ENCODE measurements at places on chromosomes 1 and 21.

GRCh38 chr1:197776351-197777105, 1.2 kb upstream of the DENND1B start:
- peak; percentile 33 for DNase-seq

GRCh38 chr21:17866590-17866989, 47.4 kb upstream of the C21orf91 start:
- DNase-seq, result peak; percentile 2

DNA sequence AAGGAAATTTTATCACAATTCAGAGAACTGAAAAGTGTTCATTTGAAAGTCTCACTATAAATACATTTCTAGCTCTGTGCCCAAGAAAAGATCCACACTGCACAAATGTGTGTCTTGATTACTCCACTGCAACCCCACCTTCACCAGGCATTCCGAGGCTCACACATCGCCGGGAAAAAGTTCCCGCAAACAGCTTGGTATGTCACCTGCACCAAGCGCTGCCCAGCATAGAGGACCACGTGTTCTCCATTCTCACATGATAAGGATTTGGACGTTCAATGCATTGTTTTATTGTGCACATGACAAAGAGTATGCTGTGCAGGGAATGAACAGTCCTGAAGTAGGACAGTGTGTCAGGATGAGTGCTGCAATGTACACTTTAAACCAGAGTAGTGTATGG, 70.1 kb downstream of the ERG start:
- DNase-seq, result no peak

DNA sequence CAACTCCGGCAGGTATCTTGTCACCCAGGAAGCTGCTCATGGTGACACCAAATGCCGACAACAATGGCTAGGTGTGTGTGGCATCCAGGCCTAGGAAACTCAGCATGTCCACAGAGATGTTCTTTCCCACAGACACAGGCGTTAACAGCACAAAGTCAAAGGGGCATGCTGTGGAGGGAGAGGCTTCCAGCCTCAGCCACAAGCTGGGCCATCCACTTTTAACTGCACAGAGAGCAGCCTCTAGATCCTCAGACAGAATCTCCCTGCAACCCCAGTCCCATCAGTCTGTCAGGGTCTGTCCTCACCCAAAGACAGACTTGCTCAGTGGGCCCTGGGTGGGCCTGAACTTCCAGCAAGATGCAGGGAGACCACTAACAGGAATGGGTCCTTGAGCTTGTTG, 58.5 kb upstream of the BCAR3 start:
- DNase-seq, result no peak

- DNase-seq, result peak; percentile 70
These were observed 35.7 kb upstream of the CNN3 start for GRCh38 chr1:94962409-94963265.

GRCh38 chr1:101167891-101168290, 68.9 kb upstream of the S1PR1 start:
- DNase-seq, result no peak

DNA sequence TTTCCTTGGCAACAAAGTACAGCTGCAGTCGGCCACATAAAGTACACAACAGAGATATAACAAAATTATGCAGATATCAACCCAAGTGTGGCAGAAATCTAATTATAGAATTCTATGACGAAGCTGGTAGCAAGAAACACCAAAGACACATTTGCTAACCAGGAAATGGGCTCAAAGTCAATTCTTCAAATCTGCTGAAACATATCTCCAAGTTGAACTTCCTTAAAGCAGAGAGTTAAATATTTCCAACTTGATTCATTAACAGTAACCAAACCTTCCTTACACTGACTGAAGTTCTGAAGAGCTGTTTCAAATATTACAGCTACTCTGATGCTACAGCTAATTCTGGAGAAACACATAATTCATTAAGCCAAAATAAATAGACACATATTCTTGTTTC, 67.6 kb upstream of the SDC3 start:
- peak; percentile 85 for DNase-seq

- no peak for DNase-seq
These were observed 92.5 kb downstream of the SCMH1 start for GRCh38 chr1:41149570-41149969.

GRCh38 chr1:185438936-185439335, 121.9 kb upstream of the IVNS1ABP start:
- DNase-seq, result no peak

- no peak for DNase-seq
These were observed 64.3 kb upstream of the MORC3 start for GRCh38 chr21:36255663-36256062.

GRCh38 chr1:7327849-7328248, 443.2 kb upstream of the VAMP3 start:
- DNase-seq, result no peak

DNA sequence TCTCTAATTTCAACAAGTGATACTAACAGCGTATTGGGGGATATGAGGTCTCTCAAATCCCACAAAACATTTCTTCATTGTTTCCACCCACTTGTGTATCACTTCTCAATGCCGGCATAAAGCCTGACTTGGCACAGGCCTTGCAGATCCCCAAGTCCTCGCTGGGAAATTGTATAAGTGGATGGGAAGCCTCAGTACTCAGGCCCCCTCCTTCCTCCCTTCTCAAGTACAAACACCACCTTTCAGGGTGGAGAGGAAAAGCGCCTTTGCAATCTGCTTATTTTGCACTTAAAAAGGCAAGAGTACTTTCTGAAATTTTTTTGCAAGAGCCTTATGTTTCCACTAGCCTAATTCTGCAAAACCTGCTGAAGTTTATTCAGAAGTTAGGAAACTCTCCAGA, 25.8 kb upstream of the KLHDC8A start:
- no peak for DNase-seq

DNA sequence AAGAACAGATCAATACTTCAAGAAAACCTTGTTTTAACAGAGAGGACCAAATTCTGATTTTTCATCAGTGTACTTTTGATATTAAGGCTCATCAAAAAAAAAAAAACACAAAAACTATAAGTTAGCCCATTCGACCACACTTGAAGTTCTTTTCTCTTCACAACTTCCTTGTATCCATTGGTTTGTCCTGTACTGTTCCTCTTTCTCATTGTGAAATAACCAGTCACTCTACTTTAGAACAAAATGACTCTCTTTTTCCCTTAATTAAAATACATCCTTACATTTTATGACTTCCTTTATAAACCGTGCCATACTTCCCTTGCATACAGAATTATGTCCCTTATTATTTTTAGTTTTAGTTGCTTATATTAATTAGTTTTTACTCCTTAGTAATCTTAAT, 8.4 kb downstream of the QSOX1 start:
- DNase-seq, result no peak

DNA sequence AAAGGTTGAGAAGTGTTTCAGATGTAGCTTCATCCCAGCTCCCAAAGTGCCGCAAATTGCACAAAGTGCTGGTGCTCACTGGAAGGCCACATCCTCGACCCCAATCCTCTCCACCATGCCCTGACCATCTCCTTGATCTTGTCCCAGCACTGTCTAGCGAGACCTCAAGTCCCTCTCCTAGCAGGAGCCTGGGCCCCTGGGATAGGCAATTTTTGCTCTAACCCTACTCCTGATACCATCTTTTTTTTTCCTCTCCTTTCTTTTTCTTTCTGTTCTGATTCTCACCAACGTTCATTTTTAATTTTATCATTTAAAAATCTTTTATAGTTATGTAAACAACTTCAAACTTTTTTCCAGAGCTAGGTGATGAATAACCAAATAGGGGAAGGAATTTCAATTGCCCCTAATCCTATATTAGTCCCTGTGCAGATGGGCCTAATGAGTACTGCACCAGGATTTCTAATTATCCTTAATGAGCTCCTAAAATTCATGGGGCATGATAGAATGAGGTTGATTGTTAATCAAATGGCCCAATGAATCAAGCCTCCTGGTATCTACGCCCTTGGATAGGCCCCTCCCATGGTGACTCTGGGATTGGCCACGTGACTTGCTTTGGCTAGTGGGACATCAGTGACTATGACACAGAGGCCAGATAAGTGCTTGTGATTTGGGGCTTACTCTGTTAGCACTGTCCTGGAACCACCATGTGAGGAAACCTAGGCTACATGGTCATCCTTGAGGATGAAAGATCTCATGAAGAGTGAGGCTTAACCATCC, 41.5 kb upstream of the TENT5B start:
- no peak for DNase-seq

DNA sequence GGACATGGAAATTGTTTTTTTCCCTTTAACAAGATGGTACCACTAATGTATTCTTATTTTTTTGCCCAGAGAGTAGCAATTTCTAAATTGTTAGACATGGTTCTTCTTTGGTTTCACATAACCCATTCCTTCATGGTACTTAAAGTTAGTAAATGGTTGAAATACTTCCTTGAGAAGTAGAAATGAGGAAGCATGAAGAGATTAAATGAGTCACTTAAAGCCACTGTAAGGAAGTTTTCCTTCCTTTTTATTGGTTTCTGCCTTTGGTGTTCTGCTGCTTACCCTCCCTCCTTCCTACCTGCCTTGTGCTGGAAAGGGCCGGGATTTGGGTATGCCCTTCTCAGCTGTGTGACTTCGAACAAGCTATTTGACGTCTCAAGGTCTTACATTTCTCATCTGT, 101.0 kb downstream of the KIF26B start:
- no peak for DNase-seq

GRCh38 chr1:59972216-59972927, 45.8 kb upstream of the CYP2J2 start:
- DNase-seq, result no peak

- no peak for DNase-seq
These were observed 1225.2 kb downstream of the NCAM2 start for GRCh38 chr21:22223385-22223784.

GRCh38 chr1:24308365-24309015, 10.7 kb upstream of the GRHL3 start:
- DNase-seq, result peak; percentile 57

DNA sequence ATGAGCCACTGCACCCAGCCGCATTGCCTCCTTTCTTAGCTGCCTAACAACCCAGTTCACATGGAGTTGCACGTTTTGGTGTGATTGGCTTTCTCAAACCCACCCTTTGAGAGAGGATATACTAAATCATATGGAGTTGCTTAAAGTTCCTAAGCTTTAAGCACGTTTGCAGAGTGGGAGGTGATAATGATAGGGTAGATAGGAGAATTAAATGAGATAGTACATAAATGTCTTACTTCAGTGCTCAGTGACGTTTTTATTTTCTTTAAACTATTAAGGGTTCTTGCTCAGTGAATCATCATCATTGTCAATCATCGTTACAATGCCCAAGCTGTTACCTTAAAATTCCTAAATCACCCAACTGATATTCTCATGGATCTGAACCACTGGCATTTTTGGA, 2.9 kb upstream of the SH3D21 start:
- DNase-seq, result no peak

GRCh38 chr1:71828431-71829012, 453.8 kb downstream of the NEGR1 start:
- no peak for DNase-seq

GRCh38 chr1:234396092-234396491, 22.8 kb downstream of the COA6 start:
- no peak for DNase-seq

DNA sequence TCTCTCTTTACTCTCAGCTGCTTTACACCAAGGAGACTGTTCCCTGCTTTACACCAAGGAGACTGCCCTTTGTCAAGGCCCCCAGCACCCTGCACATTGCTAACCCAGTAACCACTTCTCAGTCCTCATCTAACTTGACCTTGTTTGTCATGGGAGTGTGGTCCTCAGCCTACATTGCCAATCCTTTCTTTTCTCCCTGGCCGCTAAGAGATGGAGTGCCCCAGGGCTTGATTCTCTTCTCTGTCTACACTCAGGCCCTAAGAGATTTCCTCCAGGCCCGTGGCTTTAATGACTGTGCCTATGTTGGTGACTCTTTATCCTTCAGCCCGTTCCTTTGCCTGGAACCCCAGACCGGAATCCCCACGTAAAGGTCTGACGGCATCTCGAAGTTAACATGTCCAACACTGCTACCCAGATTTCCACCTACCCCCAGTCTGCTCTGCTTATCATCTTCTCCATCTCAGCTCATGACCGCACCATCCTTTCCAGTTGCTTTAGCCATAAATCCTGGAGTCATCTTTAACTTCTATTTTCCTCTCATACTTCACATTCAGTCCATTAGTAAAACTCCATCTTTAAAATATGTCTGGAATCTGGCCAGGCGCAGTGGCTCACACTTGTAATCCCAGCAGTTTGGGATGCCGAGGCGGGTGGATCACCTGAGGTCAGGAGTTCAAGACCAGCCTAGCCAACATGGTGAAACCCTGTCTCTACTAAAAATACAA, 9.5 kb upstream of the SEMA4A start:
- DNase-seq, result no peak

DNA sequence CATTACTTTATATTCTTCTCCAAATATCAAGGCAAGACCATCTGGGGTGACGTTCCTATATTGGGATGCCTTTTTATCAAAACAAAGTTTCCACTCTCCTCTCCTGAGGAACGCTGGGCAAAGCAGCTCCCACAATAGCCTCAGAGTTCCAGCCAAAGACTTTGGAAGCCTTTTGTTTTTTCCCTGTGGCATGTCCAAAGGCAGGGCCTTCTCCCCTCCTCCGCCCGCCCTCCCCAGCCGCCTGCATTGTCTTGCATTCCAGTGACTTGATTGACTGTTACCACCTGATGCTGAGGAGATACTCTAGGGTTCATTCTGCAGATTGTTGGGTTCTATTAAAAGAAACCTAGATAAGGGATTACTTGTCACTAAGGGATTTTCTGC, 43.5 kb downstream of the PROX1 start:
- DNase-seq, result no peak

DNA sequence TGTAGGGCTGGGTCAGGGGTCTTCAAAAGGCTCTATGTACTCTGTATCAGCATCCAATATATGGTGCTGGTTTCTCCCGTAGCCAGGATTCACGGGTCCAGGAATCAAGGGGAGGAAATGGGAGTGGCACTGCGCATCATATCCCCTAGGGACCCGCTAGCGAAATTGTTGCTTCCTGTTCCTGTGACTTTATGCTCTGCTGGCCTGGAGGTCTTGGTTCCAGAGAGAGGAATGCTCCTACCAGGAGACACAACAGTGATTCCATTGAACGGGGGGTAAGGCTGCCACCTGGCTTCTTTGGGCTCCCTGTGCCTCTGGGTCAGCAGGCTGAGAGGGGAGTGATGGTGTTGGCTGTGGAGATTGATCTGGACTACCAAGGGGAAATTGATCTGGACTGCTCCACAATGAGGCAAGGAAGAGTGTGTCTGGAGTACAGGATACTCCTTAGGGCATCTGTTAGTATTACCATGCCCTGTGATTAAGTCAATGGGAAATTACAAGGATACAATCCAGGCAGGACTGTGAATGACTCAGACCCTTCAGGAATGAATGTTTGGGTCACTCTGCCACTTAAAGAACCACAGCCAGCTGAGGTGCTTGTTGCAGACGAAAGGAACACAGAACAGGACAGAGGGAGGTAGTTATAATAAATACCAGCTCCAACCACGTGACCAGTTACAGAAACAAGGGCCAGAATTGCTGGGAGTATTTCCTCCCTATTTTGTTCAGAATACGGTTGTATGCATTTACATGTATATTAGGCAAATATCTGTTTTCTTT, 10.2 kb downstream of the SPSB1 start:
- DNase-seq, result peak; percentile 85
